ENCODE measurements at places on chromosomes 13 and 19. TPM values are rescaled to one million over a fixed set of nuclear protein-coding genes. Genes with fewer than 3 reads are reported as not detected.

DNA sequence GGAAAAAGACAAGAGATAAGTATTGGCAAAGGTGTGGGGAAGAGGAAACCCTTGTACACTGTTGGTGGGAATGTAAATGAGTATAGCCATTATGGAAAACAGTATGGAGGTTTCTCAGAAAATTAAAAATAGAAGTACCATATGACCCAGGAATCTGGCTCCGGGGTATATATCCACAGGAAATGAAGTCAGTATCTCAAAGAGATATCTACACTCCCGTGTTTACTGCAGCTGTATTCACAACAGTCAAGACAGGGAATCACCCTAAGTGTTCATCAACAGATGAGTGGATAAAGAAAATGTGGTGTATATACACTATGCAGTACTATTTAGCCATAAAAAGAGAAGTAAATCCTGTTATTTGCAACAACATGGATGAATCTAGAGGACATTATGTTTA lies 13.5 kb downstream of the KCTD12 start:
- no peak for DNase-seq

DNA sequence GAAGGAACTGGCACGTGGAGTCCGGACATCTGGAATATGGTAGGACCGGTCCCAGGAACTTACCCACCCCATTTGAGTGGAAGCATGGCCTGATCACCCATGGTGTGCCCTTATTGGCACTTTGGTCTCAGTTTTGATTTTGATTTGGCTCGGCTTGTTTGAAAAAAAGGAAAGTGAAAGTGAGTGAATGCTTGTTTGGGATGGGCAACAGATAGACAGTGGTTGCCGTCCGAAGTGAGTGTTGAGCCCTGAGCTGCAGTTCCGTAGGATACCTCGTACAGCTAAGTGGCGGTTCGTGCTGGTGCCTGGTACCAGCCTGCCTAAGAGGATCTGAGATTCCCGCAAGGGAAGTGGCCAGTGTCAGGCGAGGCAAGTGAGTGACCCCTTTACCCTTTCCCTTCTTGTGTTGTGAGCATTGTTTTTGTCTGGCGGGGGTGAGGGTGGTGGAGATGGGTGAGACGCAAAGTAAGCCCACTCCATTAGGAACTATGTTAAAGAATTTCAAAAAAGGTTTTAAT lies 605.8 kb downstream of the UQCRFS1 start:
- DNase-seq = no peak

DNA sequence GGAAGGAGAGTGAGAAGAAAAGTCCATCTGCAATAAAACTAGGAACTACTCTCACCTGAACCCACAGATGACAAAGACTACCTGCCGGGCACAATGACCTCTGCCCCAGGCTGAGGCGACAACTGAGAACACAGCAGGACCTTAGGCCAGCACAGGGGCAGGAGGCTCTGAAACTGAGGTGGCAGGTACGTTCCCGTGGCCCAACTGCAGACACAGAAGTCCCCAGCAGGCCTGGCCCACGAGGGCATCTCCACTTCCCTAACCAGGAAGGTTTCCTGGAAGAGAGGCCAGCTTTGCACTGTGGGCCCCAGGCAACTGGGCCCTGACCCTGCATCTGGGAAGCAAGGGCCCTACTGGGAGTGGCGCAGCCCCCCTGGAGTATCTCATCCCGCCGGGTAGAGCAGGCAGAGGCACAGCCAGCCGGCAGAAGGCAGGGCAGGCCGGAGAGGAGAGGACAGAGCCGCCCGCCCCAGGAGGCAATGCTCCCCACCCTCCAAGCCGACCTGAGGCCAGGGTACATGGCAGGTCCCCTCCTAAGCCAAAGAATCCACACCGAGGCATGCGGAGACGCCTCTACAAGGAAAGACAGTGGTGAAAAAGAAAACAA lies 32.7 kb downstream of the STK24 start:
- DNase-seq = no peak

DNA sequence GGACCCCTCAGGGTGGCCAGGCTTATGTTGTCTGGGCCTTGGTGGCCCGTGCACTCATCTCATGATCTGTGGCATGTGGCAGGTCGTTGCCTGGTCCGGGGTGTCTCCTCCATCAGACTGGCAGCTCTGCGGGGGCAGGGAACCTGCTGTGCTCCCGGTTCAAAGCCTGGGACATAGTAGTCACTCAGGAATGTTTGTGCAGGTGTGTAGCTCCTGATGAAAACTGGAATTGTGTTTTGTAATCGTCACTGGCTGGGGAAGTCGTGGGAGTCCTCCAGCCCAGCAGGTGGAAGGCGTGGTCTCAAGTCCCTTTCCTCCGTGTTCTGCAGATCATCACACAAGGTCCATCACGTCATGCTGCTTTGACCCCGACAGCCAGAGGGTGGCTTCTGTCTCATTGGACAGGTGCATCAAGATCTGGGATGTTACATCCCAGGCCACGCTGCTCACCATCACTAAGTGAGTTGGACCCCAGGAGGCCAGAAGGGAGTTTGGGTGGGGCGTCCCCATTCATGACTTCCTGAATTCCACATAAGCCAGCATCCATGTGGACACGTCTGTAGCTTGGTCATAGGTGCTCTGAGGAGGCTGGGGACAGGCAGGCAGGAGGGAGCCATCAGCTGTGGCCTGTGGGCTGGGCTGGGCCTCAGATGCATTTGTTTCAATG lies 19.1 kb downstream of the WDR88 start:
- DNase-seq = no peak

DNA sequence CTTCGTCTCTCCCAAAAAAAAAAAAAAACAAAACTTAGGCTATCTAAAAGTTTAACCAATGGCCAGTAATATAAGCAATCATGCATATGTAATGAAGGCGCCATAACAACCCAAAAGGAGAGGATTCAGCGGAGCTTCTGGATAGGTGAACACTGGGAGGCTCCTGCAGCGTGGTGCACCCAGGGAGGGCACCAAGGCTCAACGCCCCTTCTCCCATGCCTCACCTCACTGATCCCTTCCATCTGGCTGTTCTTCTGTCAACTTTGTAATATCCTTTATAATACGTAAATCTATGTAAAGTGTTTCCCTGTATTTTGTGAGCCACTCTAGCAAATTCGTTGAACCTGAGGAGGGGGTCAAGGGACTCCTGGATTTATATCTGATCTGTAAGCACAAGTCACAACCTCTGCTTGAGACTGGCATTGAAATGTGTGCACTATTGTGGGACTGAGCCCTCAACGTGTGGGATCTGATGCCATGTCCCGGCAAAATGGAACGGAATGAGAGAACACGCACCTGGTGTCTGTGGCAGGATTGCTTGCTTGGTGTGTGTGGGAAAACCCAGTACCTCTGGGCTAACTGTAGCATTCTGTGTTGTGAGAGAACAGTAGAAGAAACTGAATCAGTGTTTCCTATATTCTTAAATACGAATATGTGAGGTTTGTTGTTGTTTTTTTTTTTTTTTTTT lies 521 bp upstream of the ZNF665 start:
- DNase-seq = no peak

Gene YJU2
- total RNA-seq = 17.2 TPM
